NCI-H1694 (cell line): ENCODE measurements at places on chromosomes 5 and 9.

DNA sequence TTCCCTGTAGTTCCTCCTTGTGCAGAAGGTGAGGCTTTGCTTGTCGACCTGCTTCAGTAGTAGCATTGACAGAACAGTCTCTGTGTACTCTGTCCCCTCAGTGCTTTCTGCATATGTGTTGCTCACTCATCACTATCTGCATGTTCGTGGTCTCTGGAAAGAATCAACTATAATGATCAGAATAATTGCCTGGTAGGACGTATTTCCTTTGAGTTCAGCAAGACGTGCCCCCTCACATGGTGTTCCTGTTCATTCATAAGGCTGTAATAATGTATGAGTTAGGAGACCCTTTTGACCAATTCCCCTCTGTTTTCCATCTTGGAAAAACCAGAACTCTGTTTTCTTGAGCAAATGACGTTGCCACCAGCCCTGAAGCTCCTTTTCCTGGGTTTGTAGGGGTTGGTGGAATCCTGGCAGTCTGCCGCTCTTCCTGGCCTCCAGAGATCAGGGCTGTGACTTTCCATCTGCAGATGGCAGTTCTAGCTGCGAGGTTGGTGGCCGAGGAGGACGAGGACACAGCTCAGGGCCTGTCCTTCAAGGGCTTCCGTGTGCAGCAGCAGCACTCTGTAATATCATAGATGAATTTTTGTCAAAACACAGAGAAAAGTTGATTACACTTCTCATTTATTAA, 61.9 kb downstream of the EXOSC2 start:
- no peak for DNase-seq

- no peak for DNase-seq
These were observed 161.7 kb downstream of the OXCT1 start for GRCh38 chr5:41708604-41708940.

- no peak for DNase-seq
These were observed 223.3 kb downstream of the MEF2C start for GRCh38 chr5:88659529-88660263.

GRCh38 chr5:93161661-93162654, 419.1 kb downstream of the NR2F1-AS1 start:
- no peak for DNase-seq

DNA sequence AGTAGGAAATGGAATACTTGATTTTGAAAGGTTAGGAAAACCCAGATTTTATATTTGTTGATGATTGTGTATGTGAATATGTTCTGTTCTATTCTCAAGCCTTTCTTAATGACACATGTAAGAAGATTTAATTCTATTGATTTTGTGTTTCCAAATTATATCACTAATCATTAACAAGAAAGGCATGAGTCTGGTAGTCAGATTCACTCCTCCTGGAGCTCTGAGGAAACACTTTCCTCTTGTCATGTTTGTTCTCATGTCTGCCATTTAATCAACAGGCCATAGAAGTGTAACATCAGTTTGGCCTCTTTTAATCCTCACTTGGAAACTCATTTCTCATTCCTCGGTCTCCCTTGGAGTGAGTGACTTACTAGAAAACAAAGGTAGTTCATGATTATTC, 40.6 kb upstream of the F2R start:
- DNase-seq, result no peak

GRCh38 chr5:168578006-168578405, 1.2 kb downstream of the PANK3 start:
- DNase-seq, result no peak

GRCh38 chr5:139512786-139513390, 30.3 kb upstream of the STING1 start:
- DNase-seq, result no peak

GRCh38 chr5:95941756-95942155, 19.9 kb downstream of the ELL2 start:
- DNase-seq, result no peak

DNA sequence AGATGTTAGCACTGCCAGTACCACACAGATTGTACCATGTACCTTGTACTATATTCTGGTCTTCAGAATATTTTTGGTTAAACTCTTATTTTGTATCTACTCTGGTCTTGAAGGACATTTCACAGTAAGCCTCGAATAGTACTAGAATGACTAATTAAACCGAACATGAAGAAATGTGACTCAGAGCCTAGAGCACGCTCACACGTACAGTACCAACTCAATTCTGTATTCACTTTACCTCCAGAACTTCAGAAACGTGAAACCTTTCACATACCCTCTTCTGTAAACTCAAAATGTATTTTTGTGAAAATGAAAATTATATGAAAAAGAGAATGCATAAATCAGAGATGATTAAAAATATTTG, 112.8 kb downstream of the MVB12B start:
- no peak for DNase-seq

DNA sequence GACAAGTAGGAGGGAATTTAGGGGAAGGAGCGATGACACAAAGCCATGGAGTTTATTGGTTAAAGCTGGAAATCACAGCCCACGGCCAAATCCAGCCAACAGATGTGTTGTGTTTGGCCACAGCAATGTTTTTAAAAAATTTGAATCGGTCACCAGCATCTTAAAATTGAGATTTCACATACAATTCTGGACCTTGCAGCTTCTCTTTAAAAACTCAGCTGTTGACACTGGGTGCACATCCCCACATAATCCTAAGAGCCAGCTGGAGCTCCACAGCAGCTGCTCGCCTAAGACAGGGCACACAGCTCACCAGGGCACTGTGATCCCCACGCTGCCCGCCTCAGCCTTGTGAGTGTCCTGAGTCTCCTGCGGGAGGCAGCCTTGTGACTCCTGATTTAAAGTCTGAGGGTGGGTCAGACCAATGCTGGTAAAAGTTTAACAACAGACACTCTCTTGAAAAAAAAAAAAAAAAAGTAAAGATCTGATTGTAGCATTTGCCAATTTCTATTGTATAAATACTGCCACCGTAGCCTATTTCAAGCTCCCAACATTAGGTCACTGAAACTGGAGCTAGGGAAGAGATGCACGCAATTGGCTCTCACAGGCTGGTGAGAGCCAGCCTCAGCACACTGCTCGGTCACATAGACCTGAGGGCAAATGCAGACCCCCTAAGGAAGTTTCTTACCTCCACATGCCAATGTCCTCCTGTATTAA, 124.8 kb downstream of the HSD17B3 start:
- DNase-seq, result no peak

- no peak for DNase-seq
These were observed 181.4 kb upstream of the TRPM3 start for GRCh38 chr9:71302776-71303175.

GRCh38 chr5:20087299-20087698, 99.3 kb upstream of the CDH18 start:
- DNase-seq, result no peak

GRCh38 chr9:105127863-105128220, 116.6 kb upstream of the SLC44A1 start:
- no peak for DNase-seq

DNA sequence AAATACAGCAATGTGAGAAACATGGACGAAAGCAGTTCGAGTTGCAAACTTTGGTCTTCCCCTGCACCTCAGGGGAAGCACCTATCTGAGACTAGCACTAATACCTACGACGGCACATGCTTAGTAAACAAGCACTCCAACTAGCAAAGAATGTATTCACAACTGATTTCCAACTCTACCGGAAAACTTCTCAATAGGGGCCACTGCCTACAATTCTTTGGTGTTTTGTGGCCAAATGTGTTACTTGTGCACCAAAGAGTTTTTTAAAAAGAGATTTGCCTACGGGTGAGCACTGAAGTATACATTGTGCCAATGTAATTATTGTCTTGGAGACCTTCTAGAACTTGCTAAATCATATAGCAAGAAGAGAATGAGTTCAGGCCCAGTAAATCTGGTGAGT, 12.2 kb downstream of the ENC1 start:
- no peak for DNase-seq

DNA sequence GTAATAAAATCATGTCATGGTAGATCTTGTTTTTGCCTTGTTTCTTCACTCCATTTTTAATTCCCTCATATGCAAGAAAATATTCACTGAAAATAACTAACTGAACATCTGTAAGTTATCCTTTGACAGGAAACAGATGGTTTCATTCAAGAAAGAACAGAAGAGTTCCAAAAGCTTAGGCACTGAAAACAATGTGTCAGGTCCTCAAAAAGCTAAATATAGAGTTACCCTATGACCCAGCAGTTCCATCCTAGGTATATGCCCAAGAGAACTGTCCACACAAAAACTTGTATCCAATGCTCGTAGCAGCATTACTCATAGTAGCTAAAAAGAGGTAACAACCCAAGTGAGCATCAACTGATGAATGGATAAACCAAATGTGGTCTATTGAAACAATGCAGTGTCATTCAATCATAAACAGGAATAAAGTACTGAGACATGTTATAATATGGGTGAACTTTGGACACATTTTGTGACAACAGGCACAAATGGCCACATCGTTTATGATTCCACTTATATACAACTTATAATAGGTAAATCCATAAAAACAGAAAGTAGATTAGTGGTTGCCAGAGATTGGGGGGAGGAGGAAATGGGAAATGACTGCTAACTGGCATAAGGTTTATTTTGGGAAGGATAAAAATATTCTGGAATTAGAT, 231.0 kb downstream of the FRMD3 start:
- no peak for DNase-seq

GRCh38 chr5:1513326-1514026, 10.3 kb downstream of the LPCAT1 start:
- no peak for DNase-seq

GRCh38 chr5:77644371-77645157, 6.1 kb upstream of the OTP start:
- DNase-seq, result peak; percentile 15

- no peak for DNase-seq
These were observed 199.7 kb downstream of the NNT start for GRCh38 chr5:43802651-43803050.

GRCh38 chr5:125232779-125233230, 486.4 kb upstream of the ZNF608 start:
- no peak for DNase-seq
